ENCODE measurements at places on chromosomes 7 and 10. TPM values are rescaled to one million over a fixed set of nuclear protein-coding genes. Genes with fewer than 3 reads are reported as not detected.

Gene MCM10
- 1.5 TPM for total RNA-seq

Gene JCAD
- total RNA-seq, result 6.0 TPM

Gene SLC29A4
- 2.5 TPM for total RNA-seq

Gene TBX20
- total RNA-seq, result not detected

Gene COL28A1
- 1.6 TPM for total RNA-seq

Gene PSD
- total RNA-seq, result not detected

Gene TEX47
- not detected for total RNA-seq

Gene GOLGA7B
- total RNA-seq, result 2.3 TPM

Gene TLX1
- not detected for total RNA-seq

Gene ABHD11
- 9.4 TPM for total RNA-seq

Gene GJD4
- not detected for total RNA-seq

Gene THSD7A
- 0.75 TPM for total RNA-seq

Gene ITGB8
- total RNA-seq, result 0.90 TPM

Gene TBXAS1
- total RNA-seq, result 5.2 TPM

Gene RELN
- 0.02 TPM for total RNA-seq

Gene SPDYE1
- not detected for total RNA-seq

Gene IKZF1
- 3.6 TPM for total RNA-seq

Gene EIF4H
- total RNA-seq, result 309 TPM

Gene ZNF425
- total RNA-seq, result 1.2 TPM

Gene AOC1
- not detected for total RNA-seq

Gene TAS2R3
- total RNA-seq, result 0.92 TPM

Gene STEAP4
- total RNA-seq, result 18.0 TPM

Gene AKR1C8
- not detected for total RNA-seq

Gene AGMO
- total RNA-seq, result 0.55 TPM

Gene RBP4
- total RNA-seq, result 7.5 TPM

Gene HOXA9
- 19.1 TPM for total RNA-seq

Gene PSTK
- 7.0 TPM for total RNA-seq

Gene CREB3L2
- total RNA-seq, result 2.8 TPM

Gene NRAP
- total RNA-seq, result 1,354 TPM

Gene LIPN
- total RNA-seq, result not detected

Gene OR2AE1
- total RNA-seq, result not detected

Gene DNMBP
- 16.6 TPM for total RNA-seq

Gene OR2A1
- 0.35 TPM for total RNA-seq

Gene TAS2R5
- 0.98 TPM for total RNA-seq

Gene UNC5B
- total RNA-seq, result 1.1 TPM

Gene HOXA6
- 4.2 TPM for total RNA-seq

Gene STEAP1
- total RNA-seq, result 0.81 TPM

Gene SYCE1
- 0.32 TPM for total RNA-seq

Gene HILPDA
- total RNA-seq, result 1.1 TPM

Gene AGAP6
- total RNA-seq, result 3.6 TPM

Gene CALD1
- 27.3 TPM for total RNA-seq

Gene CYP2W1
- not detected for total RNA-seq

Gene MYO3A
- total RNA-seq, result not detected

Gene FKBP6
- not detected for total RNA-seq

Gene BICC1
- total RNA-seq, result 26.7 TPM

Gene RPEL1
- not detected for total RNA-seq

All from gastrocnemius medialis (tissue), 4 donors.